ENCODE measurements at places on chromosomes 2 and 18.
A peak's percentile ranks its signal among the peaks of the same experiment; 100 is the strongest.

DNA sequence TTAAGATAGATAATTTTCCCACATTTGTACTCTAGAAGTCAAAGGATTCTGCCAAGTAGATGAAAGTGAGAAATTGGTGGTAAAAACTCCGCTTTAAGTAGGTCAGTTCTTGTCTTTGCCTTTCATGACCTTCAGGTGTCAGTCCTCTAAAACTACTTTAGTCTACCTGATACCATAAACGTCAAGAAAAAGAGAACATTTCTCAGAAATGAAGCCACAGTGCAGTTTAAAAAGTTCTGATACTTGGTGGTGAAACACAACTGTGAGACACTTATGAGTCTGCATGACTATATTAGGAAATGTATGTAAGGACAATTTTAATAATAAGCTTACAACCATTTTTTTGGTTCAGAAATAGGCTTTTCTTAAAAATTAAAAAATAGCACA lies 583.3 kb downstream of the SATB2 start:
- DNase-seq: no peak

DNA sequence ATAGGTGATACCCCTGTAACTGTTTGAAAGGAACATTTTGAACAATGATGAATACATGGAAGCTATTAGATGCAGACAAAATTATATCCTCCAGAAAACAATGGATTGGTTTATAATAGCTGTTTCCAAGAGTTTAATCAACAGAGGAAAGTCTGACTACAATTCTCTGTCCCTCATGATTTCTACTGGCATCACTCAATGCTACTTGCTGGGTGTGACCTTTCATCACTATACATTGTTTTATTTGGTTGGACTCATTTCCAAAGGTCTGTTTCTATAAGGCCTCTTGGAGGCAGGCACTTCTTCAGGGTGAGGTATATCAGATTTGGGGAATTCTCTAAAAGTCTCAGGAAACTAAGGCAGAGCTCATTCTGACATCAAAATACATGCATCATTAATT lies 636.1 kb upstream of the SLC8A1 start:
- DNase-seq: no peak

GRCh38 chr18:44805643-44806042 lies 125.0 kb downstream of the SETBP1 start:
- DNase-seq: no peak

GRCh38 chr18:7605705-7606104 lies 38.6 kb downstream of the PTPRM start:
- DNase-seq: no peak

DNA sequence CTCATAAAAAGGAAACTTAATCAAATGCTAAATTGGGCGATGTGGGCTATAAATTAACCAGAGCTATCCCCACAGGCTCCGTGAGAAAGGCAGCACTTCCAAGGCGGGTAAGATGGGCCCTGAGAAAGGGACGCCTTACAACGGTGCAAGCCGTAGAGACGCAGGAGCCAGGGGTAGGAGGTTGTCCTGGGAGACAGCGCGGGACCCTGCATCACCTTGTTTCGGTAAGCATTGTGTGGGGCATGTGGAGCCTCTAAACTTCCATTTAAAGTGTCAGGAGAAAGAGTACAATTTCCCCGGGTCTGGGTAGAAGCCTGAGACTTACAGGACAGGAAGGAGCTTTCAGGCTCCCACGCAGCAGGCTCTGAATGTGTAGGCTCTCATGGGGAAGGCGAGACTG lies 1.2 kb upstream of the PER2 start:
- no peak for DNase-seq

DNA sequence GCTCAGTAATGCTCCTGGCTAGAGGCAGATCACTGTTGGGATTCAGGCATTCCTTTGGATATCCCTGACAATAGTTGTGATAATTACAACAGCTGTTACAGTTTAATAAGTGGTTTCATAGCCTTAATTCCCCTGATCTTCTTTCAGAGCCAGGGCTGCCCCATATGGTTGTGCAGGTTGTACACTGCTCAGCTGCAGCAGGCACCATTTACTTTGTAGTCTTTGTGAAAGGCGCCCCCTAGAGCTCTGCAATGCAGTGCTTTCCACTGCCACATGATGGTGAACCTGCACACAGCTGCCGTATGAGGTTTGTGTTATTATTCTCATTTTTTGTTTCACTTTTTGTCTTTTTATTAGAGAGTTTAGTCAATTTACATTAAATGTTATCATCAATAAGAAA lies 239.1 kb downstream of the KCNS3 start:
- peak; percentile 52 for DNase-seq

- no peak for DNase-seq
Observed at GRCh38 chr18:6479699-6480098, 65.0 kb upstream of the L3MBTL4 start.

DNA sequence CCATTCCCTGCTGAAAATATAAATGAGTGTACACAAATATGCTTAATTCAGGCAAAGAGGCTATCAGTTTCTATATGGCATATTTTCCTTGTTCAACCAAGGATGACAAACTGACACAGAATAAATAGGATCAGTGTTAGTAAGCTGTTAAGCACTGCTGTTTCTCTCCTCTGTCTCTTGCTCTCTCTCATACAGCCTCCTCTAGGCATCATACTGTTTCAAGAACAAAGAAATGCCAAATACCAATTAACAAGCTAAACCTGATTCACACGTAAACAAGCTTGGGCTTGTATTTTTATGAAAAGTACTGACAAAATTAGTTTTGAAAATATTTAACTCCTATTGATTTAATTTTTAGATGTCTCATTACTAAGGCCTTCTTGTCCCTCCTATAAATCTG lies 1027.2 kb upstream of the ACVR2A start:
- no peak for DNase-seq

GRCh38 chr2:127000937-127001336 lies 102.2 kb downstream of the TEX51 start:
- DNase-seq: no peak

DNA sequence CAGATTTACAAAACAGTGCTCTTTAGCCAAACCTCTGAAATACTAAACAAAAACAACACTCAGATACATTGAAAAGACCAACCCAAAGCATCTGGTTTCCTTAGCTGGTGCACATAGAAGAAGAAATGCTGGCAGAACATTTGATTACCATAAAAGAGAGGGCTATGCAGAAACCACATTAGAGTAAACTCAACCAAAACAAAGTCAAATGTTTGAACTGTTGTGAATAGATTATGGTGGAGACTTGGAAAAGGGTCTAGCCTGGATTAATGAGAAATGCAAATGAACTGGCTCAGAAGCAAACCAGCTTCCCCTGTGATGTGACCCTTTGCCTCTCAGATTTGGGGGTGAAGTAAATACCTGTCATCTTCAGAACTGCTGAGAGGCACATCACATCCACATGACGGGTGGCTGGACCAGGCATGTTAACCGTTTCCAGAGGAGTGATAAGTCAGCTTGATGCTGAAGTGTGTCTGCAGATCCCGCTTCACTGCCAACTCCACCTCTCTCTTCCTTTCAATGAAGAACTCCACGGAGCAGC lies 153.0 kb downstream of the NRP2 start:
- DNase-seq: no peak

DNA sequence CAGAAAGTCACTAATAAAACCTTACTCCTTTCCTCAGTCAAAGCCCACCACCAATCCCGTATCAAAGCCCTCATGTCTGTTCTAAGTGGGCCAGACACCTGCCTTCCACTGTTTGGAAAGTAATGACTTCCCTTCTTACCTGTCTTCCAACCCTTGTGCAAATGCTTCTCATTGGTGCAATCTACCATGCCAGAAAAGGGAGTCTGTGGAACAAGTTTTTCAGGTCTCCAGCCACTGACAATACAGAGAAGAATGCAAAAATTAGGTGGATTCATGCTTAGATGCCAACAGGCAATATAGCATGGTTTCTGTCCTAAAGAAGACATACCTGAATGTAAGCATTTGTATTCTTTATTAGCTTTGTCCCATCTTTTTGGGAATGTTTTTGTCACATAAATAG lies 1140.6 kb upstream of the LRRTM1 start:
- DNase-seq: no peak

DNA sequence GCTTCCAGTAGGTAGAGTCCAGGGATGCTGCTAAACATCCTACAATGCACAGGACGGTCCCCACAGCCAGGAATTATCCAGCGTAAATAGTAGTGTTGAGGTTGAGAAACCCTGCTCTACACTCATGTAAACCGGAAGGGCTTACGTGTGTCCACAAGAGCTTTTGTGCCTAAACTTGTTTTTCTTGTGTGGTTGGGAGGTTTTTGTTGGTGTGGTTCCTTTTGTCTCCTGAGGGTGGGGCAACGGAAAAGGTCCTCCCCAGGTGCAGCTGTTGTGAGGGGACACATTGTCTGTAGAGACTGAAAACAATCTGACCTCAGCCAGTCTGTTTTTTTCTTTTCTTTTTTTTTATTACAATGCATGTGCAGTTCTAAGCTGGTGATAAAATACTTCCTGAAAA lies 72.7 kb upstream of the MGAT5 start:
- DNase-seq: no peak

GRCh38 chr18:9771261-9771976 lies 63.3 kb downstream of the RAB31 start:
- DNase-seq: peak; percentile 78

- peak; percentile 84 for DNase-seq
Observed at GRCh38 chr18:79395761-79396404, at the start of gene NFATC1. NFATC1 (plus strand) TSS chr18:79395930; CDS start chr18:79396225, 295 bp downstream.

GRCh38 chr2:120392923-120393322 lies 47.0 kb downstream of the INHBB start:
- no peak for DNase-seq

All from suppressor macrophage treated with lipopolysaccharide for 4 hours (primary cell).